ENCODE measurements at places on chromosomes 5 and 9.
A peak's percentile ranks its signal among the peaks of the same experiment; 100 is the strongest.

- no peak for DNase-seq
Observed at GRCh38 chr9:86359151-86359879, 5.1 kb upstream of the TUT7 start.

DNA sequence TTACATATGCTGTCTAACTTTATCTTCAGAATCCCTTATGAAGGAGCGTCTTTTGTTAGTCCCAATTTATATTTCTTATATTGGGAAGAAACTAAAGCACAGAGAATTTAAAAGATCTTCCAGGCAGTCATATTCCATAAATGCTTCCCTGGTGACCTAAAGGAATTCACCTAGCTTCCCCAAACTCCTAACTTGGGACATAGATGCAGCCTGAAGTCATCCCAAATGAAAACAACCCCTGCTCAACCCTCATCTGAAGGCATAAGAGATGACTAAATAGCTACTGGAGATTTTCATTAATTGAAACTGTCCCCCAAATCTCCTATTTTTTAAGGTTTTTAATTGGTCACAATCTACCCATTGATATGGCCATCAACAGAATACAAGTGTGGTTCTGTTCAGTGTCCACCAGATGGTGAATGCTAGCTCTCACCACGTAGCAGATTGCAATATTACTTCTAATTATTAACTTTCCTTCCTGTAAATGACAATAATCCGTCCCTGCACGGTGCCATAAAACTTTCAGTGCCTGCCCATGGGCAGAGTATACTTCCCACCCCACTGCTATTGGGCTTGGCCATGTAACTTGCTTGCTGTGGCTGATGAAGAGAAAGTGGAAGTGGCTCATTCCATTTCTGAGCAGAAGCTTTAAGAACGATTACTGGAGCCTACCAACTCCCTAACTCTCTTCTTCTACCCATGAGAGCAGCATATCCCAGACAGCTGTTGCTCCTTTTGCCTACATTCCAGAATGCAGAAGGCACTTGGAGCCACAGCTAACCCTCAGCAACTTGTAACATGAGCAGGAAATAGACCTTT, 18.7 kb downstream of the PRUNE2 start:
- no peak for DNase-seq

- DNase-seq = no peak
Observed at GRCh38 chr9:98144076-98144475, 25.1 kb upstream of the TRIM14 start.

- DNase-seq = no peak
Observed at GRCh38 chr5:20570486-20570885, 582.5 kb upstream of the CDH18 start.

DNA sequence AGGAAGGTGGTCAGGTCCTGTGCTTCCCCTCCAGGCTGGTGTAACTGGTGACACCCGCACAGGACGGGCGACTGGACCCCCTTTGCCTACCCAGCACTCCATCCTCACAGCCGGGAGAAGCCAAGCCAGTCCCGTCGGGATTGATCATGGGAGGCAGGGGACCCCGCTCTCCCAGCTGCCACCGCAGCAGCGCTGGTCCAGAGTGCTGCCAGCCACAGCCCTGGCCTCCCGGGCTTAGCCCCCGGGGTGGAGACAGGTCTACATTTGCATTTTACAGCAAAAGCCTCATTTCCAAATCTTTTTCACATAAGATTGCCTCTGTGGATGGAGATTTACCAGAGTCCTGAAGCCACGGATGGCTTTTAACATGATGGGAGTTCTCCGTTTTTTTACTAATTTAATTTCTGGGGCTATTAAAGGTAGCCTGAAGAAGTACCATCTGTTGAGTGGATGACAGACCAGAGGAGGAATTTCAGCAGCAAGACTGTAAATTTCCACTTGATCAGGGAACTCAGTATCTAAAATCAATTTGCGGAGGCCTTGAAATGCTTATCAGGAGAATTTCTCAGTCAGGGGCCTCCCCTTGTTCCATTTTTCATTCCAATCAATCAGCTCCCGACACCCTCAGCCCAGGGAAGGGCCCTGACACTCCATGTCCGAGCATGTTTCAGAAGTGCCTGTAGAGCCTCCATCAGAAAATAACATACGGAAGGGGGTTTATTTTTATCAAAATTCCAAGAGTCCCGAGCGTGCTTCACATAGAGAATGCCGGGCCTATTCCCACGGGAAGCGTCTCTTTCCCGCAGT, 80.6 kb downstream of the OLFM1 start:
- DNase-seq = peak; percentile 39

DNA sequence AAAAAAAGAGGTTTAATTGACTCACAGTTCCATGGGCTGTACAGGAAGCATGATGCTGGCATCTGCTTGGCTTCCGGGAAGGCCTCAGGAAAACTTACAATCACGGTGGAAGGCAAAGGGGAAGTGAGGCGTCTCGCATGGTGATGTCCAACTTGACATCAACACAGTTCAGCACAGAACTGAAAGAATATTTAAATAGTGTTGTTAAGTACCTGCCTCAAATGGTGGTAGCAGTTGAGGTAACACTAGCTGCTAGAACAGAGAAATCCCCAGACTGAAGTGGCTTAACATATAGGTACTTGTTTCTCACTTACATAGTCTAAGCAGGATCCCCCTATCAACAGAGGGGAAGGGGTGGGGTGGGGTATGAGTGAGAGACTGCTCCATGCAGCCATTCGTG, 141.6 kb downstream of the DROSHA start:
- no peak for DNase-seq

- DNase-seq = peak; percentile 65
Observed at GRCh38 chr9:114677418-114677817, 4.6 kb downstream of the TEX48 start.

GRCh38 chr9:16344343-16344742, 526.1 kb downstream of the BNC2 start:
- no peak for DNase-seq

DNA sequence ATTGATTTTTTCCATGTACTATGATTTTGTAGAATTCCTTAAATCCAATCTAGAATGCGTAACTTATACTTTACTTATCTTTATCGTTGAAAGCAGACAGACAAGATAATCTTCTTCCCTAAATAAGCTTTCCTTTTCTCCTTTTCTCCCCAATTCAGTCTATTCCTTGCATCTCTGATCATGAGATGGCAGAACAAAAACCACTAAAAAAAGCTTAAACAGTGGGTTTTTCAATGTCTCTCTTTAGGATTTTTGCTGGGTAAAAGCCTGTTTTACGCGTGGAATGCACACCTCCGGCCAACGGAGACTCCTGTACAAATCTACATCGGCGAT, 755 bp downstream of the CDKN2B start:
- DNase-seq = no peak

GRCh38 chr5:170503990-170504596, at the start of gene KCNIP1:
Gene KCNIP1 (plus strand): TSS chr5:170504020.
- peak; percentile 14 for DNase-seq

DNA sequence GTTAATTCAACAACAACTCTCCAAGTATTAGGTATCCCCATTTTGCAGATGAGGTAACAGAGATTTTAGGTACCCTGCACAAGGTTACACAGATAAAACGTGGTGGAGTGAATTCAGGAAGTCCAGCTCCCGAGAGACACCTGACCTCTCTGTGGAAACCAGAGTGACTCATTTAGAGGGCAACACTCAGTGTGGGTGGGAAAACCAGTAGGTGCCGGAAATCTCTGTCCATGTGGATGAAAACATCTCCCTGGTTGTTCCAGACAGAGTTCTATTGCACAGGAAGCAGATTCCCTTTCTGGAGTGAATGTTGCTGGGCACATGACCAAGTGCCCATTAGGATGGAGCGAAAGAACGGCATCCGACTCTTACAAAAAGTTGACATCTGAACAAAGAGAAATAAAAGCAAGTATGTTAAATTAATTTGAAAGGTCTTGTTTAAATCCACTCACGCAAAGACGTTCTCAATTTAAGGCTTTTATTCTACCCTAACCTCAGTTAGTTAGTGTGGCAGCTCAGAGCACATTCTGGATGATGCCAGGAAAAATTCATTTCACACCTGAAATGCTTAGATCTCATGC, 391.9 kb upstream of the WWC1 start:
- no peak for DNase-seq
